ENCODE measurements at places on chromosomes 6 and 20. TPM values are rescaled to one million over a fixed set of nuclear protein-coding genes. Genes with fewer than 3 reads are reported as not detected.
A peak's percentile ranks its signal among the peaks of the same experiment; 100 is the strongest.

Gene MYLK2
- polyA plus RNA-seq, result 0.08 TPM

- DNase-seq, result no peak
Observed at GRCh38 chr6:15280028-15280427, 34.2 kb downstream of the JARID2 start.

DNA sequence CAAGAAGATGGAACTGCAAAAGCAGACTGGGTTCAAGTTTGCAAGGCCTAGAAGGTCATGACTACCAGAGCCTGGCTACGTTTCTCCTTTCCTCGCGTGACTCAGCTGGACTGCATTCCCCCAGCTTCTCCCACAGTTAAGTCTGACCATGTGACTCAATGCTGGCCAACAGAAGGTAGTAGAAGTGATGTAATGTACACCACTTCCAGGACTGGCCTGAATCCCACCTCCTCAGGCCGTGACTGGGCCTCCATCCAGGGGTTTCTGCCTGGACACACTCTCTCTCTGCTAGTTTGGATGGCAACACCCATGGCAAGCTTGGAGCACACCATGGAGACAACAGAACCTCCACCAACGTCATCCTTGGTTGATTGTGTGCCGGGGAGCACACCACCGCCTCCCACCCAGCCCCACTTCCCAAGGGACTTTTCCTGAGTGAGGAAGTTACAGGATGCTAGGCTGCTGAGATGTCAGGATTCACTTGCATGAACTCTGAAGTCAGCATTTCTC, 112.0 kb upstream of the CDYL start:
- peak; percentile 13 for DNase-seq

DNA sequence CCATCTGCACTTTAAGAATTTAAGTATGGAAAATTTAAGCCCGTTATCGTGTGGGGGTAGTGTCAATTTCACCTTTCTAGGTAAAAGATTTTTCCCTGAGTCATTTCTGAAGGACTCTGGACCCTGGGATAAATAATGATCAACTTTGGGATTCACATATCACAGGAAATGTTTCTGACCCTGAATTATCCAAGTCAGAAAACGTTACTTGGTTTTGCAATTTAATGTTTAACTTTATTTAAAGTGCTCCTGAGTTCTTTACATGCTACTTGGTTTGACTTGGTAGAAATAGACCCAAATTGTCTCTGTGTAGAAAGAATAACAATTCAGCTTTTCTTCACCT, 1.5 kb upstream of the SLC17A3 start:
- no peak for DNase-seq

DNA sequence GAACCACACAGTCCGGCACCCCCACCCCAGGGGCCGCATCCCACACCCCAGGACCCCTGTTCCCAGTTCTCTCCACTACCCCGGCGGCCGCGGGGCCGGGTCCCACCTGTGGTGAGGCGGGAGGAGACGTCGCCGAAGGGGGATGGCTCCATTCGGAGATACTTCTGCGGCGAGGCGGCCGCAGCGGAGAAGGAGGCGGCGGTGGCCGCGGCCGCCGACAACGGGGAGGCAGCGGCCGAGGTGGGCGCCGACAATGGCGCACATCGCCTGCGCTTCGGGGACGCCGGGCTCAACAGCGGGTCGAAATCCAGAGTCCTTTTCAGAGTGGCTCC, 723 bp downstream of the AKIRIN2 start:
- peak; percentile 50 for DNase-seq

Measured in liver (tissue), 10 donors.